Stimulated activated CD8-positive, alpha-beta memory T cell treated with anti-CD3 and anti-CD28 coated beads, Interleukin-15, amount 100 ng/mL, for 48 hours (primary cell): ENCODE measurements at places on chromosomes 1 and 21.
A peak's percentile ranks its signal among the peaks of the same experiment; 100 is the strongest.

DNA sequence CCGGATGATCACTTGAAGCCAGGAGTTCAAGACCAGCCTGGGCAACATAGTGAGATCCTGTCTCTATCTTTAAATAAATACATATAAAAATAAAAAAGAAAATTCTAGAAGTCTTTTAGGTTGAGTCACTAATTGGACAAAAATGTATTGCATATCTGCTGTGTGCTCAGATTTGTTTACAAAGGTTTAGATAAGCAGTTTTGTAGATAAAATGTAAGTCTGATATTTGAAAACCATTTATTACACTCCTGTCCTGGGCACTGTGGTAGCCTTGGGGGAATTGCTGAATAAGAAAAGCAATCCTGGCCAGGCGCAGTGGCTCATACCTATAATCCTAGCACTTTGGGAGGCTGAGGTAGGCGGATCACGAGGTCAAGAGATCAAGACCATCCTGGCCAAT lies 11.6 kb downstream of the GMEB1 start:
- no peak for DNase-seq

DNA sequence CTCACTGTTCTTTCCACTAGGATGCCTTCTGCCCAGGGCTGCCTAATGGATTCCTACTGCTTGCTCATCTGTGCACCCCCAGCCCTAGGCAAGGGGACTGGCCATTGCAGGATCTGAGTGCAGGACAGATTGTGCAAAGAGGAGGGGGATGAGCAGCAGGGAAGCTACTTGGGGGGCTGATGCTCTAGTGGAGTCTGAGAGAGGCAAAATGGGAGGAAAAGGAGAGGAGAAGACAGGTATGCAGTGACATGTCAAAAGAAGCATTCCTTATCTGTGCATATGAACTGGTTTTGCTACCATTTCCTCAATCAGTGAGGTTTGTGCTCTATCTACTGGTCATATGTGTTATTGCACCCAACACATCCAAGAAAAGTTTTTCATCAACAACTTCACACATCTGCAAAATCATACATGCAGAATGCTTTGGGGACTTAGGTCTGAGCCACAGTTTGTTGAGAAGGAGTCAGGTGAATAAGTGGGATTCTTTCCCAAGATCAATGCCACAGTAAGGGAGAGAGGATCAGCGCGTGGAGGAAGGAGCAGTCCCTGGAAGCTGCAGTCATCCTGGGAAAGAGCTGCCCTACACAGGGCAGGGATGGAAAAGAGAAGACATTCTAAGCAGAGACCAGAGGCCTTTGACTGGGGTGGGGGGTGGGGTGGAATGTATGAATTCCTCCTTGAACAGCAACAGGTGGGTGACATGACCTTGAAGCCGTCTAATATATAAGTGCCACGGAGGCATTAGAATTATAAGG lies 14.4 kb downstream of the SLC5A9 start:
- no peak for DNase-seq

GRCh38 chr1:30719406-30720270 lies 3.7 kb downstream of the MATN1 start:
- DNase-seq = no peak

GRCh38 chr1:167648978-167649744 lies 19.1 kb downstream of the RCSD1 start:
- DNase-seq = no peak

DNA sequence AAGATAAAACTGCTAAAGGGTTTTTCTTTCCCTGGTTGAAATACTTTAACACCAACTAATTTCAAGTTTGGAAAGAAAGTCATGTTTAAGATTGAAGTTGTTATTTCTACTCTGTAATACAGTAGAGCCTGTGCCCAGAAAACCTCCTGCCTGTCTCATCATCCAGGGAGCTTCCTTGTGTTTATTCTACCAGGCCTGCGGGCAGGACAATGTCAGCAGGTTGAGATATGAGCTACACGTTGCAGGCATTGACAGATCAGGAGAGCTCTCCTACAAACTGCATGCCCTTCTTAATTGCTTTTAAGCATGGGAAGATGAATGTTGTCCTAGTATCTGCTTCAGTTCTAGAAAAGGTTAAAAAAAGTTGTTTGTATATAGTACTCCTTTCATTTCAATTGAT lies 43.1 kb upstream of the CTBS start:
- DNase-seq = no peak

GRCh38 chr1:33622757-33623156 lies 150.3 kb downstream of the ZSCAN20 start:
- DNase-seq = no peak

- DNase-seq = no peak
Measured at GRCh38 chr1:96060621-96061020, 661.0 kb upstream of the PTBP2 start.

GRCh38 chr1:152654110-152654509 lies 9.1 kb upstream of the LCE2D start:
- peak; percentile 32 for DNase-seq

- DNase-seq = no peak
Measured at GRCh38 chr1:207983044-207983635, 72.2 kb upstream of the CD34 start.

DNA sequence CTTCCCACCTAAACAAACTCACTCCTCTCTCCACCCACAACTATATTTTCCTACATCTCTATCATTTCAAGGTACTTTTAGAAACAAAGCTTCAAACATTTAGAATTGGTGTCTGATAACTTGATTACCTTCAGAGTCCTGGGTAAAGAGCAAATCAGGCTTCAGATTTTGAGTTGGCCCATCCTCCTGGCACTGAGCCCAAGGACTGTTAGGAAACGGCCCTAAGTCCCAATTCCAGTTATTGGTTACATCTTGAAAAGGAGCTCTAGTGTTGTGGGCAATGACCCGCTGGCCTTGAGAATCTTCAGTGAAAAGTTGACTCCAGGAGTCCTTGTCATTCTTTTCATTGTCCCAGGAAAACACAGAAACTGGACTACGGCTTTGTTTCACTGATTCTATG lies 15.1 kb downstream of the MTFR1L start:
- DNase-seq = no peak

DNA sequence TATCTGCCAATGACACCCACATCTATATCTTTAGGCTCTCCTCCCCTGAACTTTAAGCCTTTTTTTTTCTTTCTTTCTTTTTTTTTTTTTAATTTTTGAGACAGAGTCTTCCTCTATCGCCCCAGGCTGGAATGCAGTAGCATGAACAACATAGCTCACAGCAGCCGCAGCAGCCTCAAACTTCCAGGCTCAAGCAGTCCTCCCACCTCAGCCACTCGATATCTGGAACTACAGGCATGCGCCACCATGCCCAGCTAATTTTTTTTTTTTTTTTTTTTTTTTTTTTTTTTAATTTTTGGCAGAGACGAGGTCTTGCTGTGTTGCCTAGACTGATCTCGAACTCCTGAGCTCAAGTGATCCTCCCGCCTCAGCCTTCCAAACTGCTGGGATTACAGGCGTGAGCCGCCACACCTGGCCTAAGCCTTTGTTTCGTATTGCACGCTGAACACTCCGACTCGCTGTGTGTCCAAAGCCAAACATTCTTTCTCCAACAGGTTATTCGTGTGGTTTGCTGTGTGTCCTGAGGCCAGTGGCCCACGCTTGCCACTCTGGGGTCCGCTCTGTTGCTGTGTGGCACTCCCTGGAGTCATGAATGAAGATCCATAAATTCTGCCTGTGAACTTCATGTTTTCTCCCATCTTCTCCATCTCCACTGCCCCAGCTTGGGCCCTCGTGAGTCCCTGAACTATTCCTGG lies 119.4 kb downstream of the CAMTA1 start:
- DNase-seq = no peak

- no peak for DNase-seq
Measured at GRCh38 chr1:70227439-70227838, 6.3 kb downstream of the SRSF11 start.

DNA sequence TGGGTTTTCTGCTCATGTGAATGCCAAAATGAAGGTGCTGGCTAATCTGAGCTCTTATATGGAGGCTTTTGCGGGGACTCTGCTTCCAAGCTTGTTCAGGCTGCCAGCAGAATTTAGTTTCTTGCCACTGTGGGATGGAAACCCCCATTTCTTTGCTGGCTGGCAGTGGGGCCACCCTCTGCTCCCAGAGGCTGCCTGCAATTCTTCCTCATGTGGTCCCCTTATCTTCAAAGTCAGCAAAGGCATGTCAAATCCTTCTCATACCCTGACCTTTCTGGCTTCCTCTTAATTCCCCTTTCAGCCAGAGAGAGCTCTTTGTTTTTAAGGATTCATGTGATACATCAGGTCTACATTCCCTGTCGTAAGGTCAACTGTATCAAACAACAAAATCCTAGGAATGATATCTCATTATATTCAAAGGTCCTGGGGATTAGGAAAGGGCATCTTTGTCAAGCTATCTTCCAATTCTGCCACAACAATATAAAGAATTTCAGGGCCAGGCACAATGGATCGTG lies 5.2 kb upstream of the GPR161 start:
- DNase-seq = no peak
